Uterus (tissue), 4 donors: ENCODE measurements at places on chromosomes 12 and 14. TPM values are rescaled to one million over a fixed set of nuclear protein-coding genes. Genes with fewer than 3 reads are reported as not detected.

Gene DNAI7
- total RNA-seq: 0.77 TPM

Gene LMNTD1
- not detected for total RNA-seq

Gene FGF23
- total RNA-seq: not detected

Gene NEDD1
- total RNA-seq: 22.0 TPM

Gene PLBD1
- total RNA-seq: 3.2 TPM
